ENCODE measurements at places on chromosomes 3 and 15.

- DNase-seq: no peak
These were observed 38.6 kb downstream of the CRYBG3 start for GRCh38 chr3:97860364-97860763.

- DNase-seq: no peak
These were observed 883 bp upstream of the FRMD4B start for GRCh38 chr3:69386556-69387385.

GRCh38 chr3:94293793-94294195 lies 230.9 kb downstream of the NSUN3 start:
- no peak for DNase-seq

DNA sequence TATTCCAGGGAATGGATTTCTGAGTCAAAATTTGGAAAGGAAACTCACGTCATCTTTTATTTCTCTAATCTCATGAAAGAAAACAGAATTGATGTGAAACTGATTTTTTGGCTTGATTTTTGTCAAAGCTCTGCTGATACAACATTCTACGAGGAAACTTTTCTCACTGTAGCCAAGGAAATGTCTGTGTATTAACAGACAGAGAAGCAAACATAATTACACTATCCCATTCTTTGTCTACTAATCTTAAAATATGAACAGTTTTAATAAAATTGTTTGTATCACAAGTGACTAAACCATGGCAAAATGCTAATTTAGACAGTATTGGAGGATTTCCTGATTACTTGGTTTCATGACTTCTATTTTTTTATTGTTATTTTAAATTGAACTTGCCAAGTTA lies 1437.0 kb downstream of the OTOL1 start:
- DNase-seq: no peak

GRCh38 chr3:100297784-100298183 lies 36.8 kb upstream of the NIT2 start:
- DNase-seq: no peak

DNA sequence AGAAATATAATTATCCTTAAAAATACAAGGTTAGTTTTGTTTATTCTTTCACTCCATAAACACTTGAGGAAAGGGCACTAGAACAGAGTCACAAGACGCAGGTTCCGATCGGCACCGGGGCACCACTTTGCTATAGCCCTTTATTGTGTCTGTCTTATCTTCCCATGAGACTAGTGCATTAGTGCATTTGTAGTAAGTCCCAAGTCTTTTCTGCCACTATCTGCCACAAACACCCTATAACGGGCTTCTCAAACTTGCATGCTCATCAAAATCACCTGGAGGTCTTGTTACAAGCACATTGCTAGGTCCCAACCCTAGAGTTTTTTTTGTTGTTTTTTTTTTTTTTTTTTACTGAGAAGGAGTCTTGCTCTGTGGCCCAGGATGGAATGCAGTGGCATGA lies 213.1 kb downstream of the FOXP1 start:
- no peak for DNase-seq

GRCh38 chr15:46708226-46708625 lies 1009.1 kb upstream of the SEMA6D start:
- no peak for DNase-seq

GRCh38 chr3:105195260-105195659 lies 171.4 kb upstream of the ALCAM start:
- DNase-seq: no peak

DNA sequence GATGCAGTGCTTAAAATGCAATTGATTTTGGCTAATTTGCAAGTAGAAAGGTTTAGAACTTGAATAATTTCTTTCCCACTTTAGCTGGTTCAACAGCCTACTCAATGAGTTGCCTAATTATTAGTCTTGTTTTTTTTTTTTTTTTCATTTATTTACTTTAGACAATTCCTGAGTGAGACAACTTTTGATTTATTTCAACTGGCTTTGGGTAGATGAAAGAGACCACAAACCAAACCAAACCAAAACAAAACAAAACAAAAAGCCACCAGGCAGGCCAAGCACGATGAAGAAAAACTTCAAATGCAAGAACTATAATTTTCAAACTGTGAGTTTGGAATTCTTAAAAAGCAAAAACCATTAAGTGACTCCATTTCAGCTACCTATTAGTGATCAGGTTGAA lies 469.9 kb downstream of the GBE1 start:
- DNase-seq: no peak

DNA sequence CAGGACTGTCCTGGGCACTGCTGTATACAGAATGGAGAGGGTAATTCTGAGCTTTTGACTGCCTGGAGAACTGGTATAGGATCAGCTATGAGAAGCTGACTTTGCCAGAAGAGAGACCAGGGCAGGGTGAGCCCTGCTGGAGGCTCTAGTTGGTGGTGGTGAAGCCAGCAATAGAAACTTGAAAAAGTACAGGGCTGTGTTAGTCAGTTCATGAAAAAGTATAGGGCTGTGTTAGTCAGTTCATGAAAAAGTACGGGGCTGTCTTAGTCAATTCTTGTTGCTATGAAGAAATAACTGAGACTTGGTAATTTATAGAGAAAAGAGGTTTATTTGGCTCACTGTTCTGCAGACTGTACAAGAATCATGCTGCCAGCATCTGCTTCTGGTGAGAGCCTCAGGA lies 63.5 kb upstream of the C2CD4B start:
- no peak for DNase-seq

DNA sequence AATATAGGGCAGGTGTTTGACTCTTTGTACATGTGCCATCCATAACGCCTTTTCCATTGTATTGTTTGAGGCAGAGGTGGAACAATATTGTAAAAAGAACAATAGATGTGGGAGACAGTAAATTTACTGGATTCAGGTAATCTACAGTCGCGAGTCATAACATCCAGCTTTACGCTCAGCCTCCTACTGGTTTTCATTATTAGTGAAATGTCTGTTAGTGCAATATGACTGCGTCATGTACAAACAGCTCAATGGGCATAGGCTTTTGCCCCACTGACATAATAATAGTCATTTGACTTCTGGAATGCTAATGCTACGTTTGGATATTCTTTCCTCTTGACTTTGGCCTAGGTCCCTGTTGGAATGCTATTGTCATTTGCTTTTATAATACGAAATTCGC lies 9.5 kb downstream of the CACNA2D3 start:
- DNase-seq: no peak

GRCh38 chr3:59866076-59866475 lies 816.3 kb upstream of the CFAP20DC start:
- DNase-seq: no peak

GRCh38 chr15:55872471-55872870 lies 120.9 kb downstream of the NEDD4 start:
- no peak for DNase-seq

DNA sequence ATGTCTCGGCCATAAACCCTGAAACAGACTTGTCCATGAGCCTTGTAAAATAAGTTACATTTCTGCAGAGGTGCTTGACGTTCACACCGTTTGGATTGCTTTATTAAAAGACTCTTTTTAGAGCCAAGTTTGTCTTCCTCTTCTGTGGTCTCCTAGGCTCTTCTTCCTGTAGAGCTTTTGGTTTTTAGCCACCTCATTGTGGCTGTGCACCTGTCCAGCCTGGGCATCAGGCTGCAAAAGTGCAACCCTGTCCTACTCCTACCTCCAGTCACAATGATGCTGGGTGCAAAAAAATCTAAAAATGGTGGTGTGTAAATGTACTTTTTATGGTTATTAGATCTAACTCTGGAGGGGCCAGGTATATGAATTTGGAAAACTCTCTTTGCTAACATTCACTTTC lies 2.8 kb upstream of the RIOX2 start:
- DNase-seq: no peak

DNA sequence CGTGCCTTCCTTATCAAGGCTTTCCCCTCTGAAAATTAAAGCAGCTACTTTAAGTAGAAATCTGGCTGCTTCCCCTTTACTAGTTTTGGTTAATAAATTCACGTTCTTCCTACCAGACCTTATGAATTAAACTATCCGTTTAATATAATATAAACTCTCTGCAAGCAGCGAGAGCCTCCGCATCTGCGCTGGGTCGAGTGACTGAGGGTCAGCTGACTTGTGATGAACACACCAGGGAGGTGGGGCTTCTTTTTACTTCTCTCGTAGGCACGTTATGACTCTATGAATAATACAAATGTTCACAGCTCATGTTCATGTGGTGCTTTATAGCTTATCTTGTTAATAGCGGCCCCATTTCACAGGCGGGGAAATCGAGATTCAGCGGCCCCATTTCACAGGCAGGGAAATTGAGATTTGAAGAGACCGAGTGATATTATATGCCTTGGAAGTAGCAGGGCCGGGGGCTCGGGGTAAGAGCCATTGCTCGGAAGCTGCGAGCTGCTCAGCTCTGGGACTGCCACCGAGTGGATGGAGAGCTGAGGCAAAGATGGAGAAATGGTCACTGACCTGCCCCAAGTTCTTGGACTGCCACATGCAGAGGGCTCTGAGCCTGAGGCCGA lies 8.3 kb downstream of the MUC4 start:
- no peak for DNase-seq

DNA sequence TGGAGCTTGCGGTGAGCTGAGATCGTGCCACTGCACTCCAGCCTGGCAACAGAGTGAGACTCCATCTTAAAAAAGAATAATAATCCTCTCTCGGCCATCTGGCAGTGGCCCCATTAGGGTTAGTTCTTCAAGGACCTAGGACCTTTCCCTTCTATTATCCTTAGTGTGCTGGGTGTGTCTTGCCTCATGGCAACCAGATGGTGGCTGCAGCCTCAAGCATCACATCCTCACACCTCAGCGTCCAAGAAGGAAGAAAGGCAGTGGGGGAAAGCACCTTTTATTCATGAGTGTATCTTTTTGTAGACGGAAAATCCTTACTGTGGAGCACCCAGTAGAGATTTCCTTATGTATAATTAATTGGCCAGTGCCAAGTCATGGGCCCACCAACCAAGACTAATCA lies 42.7 kb upstream of the TFRC start:
- no peak for DNase-seq

DNA sequence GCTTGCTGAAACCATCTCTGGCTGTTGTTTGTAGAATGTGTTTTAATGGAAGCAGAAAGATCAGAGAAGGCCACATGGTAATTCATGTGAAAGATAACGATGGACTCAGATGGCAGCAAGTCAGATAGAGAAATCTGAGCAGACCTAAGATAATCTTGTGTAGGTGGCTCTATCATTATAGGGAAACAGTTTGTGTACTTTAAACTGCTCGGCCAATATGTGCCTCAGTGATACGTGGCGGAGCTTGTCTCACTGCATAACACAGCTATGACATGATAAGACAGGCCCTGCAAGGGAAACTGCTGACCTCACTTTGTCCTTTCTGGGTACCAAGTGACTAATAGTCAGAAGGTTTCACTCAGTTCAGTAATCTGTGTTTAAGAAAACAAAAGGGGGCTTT lies 51.0 kb downstream of the MME start:
- no peak for DNase-seq

DNA sequence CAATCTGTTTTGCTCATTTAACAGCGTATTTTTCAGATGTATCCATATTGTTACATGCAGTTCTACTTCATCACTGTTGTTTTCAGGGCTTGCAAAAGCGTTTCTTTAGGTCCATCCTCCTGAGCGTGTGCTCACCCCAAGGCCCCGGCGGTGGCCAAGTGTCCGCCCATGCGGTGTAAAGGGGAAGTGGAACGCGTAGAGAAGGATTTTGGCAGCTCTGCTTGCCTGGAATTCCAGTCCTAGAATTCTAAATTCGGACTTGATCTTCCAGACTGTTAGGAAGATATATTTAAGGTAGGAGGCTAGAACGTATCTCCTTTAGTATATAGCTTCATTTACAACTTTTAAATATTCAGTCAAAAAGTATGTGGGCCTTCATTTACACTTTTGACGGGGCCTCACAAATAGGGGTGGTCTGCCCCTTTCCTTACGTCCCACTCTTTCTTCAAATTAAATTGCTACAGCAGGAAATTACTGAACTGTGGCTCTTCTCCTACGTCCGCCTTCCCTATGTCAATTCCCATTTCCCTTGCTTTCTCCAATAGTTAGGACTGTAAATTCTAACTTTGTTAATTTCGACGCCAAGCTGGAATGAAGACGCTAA lies 609 bp upstream of the TBC1D23 start:
- DNase-seq: peak; percentile 63

DNA sequence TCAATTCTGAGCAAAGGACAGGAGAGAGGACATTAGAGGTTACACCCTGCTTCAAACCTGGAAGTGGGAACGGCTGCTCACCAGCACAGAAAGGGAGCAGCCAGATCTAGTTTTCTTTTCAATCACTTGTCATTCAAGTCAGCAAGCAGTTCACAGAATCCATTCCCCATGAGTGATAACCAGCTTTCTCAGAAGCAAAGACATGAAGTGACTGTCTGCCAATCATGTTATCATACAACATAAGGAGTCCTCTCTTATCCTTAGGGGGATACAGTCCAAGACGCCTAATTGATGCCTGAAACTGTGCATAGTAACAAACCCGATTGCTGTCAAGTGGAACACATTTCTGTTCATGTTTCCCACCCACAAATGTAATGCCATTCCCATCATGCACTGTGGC lies 54.7 kb downstream of the FAM98B start:
- DNase-seq: no peak

DNA sequence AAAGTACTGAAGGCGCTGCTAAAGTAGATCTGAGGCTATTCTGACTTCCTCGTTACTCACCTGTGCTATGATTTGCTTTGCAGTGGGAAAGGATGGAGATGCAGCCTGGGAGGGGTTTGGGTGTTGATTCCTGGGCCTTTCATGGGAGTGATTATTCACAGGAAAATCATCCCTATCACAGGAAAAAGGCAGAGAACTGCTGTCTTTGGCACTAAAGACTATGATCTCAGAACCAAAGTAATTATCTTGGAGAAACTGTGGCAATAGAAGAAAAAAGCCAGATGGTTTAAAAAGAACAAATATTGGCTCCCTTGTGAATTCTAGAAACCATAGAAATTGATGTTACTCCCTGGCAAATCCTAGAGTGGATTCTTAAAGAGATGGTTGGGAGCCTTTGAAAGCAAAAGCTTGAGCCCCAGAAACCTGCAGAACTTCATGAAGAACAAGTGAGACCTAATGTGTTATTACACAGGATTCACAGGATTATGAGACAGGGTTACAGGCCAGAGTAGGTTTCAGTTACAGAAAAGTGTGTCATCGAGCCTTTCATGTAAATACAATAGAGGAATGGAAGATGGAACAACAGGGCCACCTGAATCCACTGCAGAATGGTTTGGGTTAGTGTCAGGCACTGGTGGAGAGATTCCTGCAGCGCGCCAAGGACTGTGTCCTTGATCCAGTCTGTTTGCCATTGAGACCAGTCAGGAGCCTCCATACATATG lies 85.7 kb downstream of the OXNAD1 start:
- DNase-seq: no peak

Measured in SK-N-DZ (cell line).